ENCODE measurements at places on chromosomes 13 and 19.

- DNase-seq = no peak
Observed at GRCh38 chr13:29905845-29906244, 55.4 kb upstream of the UBL3 start.

DNA sequence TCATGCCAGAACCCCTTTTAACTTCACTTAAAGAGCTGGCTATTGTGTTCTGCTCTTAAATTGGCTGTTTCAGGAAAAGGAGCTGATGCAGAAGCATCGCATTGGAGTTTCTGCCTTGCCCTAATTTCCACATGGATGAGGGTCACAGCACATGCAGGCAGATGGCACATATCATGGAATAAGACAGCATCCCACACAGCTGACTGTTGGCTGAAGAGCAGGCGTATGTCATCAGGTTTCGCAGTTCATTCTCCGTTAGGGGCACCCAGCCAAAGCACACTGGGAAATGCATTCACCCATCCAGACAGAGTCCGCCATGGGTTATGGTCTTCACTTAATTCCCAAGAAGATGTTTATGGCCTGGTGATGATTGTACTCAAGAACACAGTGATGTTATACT lies 572.5 kb downstream of the LIG4 start:
- DNase-seq = no peak

DNA sequence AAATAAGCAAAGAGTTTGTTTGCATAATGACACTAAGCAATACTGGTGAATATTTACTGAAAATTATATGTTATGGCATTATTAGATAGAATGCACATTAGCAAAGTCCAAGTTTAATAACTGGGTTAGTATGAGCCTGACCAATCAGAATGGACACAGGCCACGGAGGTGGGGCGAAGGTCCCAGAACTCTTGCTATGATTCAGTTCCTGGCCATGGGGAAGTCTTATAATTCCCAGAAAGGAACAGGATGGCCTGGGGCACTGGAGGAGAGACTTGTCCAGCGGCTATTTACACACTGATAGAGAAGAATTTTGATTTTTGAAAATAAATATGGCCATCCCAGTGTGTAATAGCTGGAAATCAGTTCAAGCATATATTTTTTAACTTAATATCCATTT lies 372.0 kb downstream of the EFNB2 start:
- no peak for DNase-seq

DNA sequence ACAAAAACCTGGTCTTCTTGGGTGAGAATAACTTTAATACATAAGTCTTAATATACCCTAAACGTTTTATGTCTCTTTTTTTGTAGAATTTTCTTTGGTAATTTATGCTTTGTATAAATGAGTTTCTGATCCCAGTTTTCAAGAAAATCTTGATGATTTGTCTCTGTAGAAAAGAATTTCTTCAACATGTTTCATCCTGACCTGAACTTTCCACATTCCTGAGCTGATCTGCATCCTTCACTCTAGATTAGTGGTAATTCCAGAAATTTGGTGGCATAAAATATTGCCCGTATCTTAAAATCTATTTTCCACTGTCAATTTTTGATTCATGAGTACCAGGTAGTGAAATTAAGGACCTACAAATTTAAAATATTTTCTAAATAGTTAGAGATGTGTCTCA lies 16.3 kb downstream of the ZNF714 start:
- no peak for DNase-seq

DNA sequence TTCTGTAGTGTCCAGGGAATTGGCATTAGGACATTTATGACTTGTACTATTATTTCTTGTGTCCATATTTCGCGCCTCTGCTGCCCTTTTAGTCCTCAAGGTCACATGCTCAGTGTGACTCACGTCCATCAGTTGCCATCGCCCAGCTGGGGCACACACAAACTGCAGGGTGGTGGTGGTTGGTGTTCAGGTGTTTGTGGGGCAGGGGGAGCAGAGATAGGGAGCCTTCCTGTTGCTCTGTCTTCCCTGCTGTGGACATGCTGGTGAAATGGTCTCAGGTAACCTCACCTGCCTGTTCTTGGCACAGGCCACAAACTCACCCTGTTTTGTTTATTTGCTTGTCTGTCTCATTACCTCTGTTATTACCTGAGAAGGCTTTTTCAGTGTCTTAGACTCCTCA lies 22.4 kb downstream of the PRR12 start:
- no peak for DNase-seq

GRCh38 chr13:43289470-43290255 lies 266.3 kb downstream of the DNAJC15 start:
- no peak for DNase-seq

DNA sequence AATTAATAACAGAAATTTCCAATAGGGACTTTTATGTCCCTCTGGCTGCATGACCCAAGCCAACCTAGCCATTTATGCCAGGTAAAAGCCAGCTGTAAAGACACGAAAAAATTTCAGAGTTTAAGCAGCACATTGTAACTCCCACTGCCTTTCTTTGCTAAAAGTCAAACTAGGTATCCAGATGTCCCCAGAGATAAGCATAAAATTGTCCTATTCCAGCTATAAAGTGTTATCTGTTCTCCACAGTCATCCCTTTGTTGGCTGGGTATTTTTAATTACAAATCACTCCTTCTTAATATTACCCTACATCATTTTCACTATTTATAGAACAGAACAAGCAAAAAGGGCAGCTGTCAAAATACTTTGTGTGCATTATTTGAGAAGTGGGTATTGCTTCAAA lies 3.2 kb upstream of the ZNF154 start:
- DNase-seq = no peak

DNA sequence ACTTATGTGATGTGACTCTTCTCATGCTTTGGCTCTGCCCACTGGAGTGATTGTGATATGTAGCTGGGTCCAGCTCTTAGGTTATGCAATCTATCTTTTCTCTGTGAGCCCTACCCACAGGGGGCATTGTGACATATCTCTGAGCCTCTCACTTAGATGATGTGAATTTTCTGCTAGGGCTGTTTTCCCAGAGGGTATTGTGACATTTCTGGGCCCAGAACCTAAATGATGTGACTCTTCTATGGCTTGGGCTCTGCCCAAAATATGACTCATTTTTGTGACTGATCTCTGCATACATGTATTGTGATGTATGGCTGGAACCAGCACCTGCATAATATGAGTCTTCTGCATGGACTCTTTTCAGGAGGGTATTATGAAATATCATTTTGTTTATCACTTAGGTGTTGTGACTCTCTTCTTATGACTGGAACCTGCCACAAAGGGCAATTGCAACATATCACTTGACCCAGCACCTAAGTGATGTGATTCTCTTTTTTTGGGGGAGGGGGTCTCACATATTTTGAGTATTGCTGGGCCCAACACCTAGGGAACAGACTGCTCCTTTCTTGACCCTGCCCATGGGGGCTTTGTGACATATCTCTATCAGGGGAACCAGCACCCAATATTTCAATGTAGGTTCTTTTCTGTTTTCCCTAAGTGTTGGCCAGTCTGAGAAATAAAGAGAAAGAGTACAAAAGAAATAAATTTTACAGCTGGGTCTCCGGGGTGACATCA lies 12.1 kb upstream of the ZNF254 start:
- no peak for DNase-seq

DNA sequence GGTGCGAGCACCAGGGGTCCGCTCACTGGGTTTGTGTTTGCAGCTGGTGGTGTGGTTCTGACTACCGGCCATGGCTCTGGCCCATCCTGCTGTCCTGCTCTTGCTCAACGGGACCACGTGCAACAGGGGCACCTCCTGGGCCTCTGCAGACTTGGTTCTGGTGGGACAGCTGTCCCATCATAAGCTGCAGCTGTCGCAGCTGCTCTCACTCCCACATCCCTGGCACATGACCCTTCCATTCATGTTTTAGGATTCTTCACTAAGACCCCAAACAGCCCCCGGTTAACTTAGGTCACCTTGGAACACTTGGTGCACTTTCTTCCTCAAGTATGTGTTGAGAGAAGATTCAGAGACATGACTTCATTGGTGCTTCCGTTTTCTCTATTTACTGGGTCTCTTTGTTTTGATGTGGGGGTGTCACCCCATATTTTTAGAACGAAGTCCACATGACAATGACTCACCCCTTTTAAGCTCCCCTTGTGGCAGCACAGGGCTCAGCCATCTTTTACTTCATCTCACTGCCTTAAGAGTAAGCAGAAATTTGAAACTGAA lies 68.4 kb upstream of the ARHGEF7 start:
- no peak for DNase-seq

GRCh38 chr13:111005364-111005763 lies 90.5 kb upstream of the ANKRD10 start:
- DNase-seq = no peak

DNA sequence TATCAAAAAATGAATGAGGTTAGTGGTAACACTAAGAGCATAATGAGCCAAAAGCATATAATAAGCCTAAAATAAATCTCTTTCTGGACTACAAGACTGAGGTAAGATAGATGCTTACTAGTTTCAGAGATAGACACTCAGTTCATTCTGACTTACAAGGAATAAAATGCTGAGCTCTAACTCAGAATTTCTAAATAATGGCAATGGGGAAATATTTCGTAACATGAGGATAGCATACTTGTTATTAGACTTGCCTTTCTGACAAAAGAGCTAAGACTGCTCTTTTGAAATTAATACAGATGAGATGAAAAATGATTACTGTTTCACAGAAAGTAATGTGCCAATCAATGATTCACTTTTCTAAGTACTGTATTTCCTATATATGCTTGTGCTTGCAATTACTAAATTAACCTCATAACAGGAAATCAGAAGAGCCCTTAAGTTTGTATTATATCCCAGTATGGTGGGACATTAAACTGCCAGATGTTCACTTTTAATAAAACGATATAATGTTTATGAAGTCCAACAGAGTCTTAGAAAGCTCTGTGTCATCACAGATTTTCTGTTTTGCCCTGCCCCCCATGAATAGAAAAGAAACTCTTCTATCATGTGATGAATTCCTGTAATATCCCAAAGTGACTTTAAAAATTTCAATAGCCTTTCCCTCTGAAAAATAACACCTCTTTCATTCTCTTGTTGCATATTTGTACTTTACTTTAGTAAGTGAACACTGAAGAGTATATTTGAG lies 2771.0 kb upstream of the PCDH20 start:
- DNase-seq = no peak
